NCI-H345 (cell line): ENCODE measurements at places on chromosomes 2 and 18.

GRCh38 chr18:2914185-2914880 is 67.5 kb downstream of the EMILIN2 start:
- DNase-seq = no peak

GRCh38 chr2:143762176-143762928 is 633.1 kb downstream of the ARHGAP15 start:
- DNase-seq = no peak

GRCh38 chr2:147910990-147911473 is 66.2 kb downstream of the ACVR2A start:
- peak; percentile 62 for DNase-seq

DNA sequence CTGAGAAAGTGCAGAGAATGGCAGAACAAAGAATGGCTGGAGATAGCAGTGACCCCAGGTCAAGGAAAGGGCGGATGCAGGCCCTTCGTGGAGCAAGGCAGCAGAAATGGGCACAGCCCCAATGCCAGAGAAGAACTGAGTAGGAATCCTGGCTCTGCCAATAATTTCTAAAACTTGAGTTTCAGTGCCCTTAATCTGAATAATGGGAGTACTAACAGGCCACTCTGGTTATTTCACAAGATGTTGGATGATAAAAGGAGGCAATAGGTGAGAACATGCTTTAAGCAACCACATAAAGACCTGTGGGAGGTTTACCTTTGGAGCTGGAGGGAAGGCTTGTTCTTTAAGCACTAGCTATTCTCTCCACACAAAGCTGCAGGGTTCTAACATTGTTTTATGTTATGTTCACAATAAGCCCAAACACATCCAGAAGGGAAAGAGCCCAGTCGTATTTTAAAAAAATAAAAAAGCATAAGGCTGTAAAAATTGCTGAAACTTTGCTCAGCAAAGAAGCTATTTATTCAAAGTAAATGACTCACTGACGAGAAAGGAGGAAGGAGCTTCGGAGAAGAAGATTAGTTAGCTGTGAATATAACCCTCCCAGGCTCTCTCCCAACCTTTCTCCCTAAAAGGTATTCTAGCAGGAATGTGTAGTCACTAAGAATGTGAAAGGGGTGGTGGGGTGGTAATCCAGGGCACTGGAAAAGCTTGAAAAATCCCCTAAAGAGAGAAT is 470.2 kb downstream of the TXNL1 start:
- no peak for DNase-seq

DNA sequence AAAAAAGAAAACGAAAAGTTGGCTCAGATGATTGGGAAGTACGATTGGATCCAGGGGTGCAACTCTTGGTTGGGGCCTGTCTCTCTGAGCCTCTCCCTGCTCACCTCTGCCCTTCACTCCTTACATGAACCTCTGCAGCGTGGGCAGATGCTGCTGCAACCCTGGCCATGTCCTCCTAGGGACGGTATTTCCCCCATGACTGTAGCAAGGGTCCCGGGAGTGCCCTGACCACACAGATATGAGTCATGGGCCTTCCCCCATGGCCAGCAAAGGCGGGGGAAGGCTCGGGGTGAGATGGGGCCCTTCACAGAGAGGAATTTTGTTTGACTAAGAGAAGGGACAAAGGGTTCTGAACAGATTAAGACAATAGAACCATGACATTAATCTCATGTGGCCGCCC is 129.0 kb downstream of the NCK2 start:
- no peak for DNase-seq

DNA sequence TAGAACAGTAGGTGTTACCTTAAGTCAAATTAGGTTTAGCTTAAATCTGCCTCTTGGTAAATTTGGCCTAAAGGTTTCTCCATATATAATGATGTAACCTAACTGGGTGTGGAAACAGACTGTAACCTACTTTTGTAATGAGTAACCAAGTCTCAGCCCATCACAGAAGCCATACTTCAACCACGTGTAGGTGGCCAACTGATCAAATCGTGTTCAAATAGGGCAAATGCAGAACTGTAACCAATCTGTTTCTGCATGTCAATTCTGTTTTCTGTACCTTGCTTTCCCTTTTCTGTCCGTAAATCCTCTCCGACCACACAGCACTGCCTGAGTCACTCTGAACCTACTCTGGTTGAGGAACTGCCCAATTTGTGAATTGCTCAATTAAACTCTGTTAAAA is 34.0 kb upstream of the PLA2R1 start:
- no peak for DNase-seq

- no peak for DNase-seq
These were observed 32.9 kb upstream of the GLI2 start for GRCh38 chr2:120702801-120703200.

DNA sequence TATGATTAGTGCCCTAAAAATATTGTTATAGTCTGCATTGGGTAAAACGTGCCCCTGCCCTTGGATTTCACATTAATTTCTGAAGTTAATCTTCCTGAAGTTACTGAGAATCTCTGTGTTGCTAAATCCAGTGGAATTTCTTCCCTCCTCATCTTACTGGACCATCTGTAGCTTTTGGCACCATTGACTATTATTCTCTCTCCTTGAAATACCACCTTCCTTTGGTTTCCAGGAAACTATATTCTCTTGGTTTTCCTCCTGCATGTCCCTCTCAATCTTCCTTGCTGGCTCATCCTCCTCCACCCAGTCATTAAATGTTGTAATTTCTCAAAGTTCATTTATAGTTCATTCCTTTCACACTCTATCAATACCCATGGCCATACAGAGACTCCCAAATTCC is 110.6 kb upstream of the SLC35G4 start:
- no peak for DNase-seq

DNA sequence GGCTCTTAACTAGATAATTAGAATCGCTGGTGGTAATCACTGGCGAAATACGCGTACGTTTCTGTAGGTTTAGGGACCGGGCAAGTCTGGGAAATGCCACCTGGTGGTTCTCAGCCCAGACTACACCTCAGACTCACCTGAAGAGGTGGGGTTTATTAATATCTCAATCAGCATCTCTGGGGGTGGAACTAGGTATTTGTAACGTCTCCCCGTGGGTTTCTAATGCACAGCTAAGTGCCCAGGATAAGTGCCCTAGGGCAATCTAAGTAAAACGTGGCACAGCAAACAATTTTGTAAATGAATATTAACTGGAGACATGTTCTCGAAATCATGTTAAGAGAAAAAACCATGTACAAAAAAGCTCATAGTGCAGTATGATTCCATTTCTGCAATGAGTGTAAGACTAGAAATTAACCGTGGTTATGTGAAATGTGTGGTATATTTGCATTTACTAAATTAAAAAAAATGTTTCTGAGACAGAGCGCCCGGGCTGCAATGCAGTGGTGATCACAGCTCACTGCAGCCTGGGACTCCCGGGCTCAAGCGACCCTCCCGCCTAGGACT is 760 bp upstream of the CNOT11 start:
- DNase-seq = peak; percentile 71

DNA sequence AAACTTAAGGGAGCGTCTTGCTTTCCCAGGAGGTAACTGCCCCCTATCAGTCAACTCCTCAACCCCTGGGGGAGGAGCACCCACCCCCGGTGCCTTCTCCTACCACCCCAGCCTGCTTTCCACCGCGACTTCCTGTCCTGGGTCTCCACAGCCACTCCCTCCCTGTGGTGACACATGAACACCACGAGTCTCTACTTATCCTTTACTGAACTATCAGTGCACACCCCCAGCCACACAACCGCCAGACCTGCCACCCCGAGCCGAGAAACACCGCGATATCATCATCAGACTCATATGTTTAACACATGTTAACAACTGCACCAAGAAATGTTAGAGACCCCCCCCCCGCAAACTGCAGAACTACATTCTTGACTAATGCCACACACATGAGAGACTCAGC is 43.3 kb downstream of the LONRF2 start:
- no peak for DNase-seq

DNA sequence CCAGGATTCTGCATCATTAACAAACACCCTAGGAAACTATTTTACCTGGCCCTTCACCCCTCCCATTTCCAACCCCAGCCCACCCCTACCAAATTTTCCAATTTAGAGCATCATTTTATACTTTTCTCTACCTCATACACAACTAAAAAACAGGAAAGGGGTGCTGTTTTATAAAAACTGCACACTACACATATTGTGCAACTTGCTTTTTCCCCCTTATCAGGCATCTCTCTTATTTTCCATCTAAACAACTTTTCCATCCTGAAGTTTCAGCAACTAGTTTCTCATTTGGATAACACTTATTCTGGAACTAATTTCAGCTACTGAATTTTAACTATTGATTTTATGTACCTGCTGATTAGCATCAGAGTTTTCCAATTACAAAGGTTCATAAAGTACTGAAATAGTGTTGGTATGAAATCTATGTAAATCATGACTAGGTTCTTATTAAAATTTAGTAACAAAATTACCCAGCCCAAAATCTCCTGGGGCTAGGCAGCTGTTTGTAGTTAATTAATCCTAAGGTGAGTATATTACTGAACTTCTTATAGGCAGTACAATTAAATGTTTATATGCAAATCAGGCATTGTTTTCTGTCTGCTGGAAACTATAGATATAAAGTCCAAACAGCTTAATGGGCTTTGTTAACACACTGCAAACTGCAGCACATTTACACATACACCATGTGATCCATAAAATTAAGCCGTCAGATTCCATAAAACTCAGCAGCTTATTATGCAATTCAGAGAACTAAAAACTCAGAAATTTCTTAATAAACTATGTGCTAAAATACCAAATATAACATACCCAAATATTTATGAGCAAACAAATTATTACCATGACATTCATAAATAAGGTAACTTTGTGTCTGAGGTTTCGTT is 7.9 kb downstream of the SF3B1 start:
- DNase-seq = no peak

- no peak for DNase-seq
These were observed 51.4 kb downstream of the ICOS start for GRCh38 chr2:203987959-203988358.

DNA sequence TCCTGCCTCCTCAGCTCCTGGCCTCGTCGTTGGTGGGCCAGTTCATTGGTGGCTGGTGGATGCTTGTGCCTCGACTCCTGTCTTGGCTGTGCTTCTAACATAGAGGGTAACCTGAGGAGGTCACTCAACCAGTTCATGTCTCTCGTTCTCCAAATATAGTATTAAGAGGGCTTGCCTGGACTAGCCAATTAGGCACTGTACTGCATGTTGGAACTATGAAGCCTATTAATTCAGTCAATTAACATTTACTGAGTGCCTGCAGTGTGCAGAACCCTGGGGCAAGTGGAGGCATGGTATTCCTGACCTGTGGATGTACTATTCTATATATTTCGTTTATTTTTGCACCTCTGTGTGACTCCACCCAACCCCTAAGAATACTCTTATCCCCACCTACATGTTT is 89.9 kb upstream of the PELI1 start:
- DNase-seq = no peak

DNA sequence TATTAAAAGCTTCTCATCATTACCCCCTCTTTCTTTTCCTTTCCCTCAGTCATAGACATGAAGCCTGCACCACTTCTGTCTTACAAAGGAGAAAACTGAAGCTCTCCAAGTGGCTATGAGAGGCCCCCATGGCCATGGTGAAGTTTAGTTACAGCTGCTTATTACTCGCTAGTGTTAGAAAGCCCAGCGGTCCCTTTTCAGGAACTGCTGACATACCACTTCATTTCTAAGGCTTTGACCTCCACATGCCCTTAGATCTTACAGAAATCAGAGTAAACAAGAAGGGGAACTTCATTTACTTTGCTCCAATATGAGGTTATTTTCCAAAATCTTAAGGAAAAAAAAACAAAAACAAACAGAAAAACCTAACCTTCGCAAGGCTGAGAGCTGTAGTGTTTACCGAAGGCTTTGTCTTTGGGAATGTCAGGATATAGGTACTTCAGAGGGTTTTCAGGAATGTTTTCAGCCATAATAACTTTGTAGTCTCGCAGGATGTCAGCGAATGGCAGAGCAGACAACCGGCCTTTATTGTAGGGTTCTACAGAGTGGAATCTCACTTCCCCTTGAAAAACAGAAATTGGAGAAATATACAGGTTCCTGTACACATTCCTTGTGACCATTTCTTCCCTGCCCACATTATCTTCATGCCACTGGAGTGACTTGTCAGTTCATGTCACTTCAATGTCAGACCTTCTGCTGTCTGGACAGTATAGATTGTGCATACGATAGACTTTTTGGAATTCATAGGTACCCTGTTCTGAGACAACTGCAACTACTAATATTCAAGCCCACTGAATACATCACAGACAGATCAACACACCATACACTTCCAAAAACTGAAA is 18.8 kb upstream of the STAT1 start:
- DNase-seq = no peak

- DNase-seq = peak; percentile 45
These were observed 42.9 kb downstream of the STON1 start for GRCh38 chr2:48572816-48573215.

GRCh38 chr2:54878182-54878581 is 154.7 kb downstream of the EML6 start:
- DNase-seq = no peak
